ENCODE measurements at places on chromosomes 5 and 9.

- no peak for DNase-seq
Measured at GRCh38 chr5:163580516-163580915, 75.1 kb downstream of the MAT2B start.

DNA sequence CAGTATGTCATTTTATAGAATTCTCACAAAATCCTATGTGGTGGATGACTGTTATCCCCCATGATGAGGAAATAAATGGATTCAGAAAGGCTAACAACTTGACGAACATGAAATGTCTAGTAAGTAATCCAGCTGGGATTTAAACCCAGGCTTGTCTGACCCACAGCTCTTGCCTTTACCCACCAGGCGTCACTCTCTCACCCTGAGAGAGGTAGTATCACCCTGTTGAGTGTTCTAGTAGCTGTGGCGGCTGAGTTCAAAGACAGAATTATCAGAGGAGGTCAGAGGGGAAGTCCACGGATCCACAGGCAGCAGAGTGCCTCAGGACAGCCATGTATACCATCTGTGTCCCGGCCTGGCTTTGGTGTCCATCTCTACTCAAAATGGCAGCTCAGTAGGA is 113.8 kb downstream of the ZNF462 start:
- no peak for DNase-seq

GRCh38 chr5:36058776-36059175 is 7.9 kb downstream of the UGT3A2 start:
- DNase-seq = no peak

DNA sequence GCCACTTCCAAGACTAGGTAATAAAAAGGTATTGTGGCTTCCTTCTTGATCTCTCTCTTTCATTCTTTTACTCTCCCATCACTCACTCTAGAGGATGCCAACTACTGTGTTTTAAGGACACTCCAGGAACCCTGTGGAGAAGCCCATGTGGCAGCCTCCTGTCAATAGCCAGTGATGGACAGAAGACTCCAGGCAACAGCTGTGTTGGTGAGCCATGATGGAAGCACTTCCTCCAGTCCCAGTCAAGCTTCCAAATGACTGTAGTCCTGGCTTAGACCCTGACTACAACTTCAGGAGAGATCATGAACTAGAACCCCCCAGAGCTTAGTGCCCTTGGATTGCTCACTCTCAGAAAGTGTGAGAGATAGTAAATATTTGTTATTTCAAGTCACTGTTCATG is 123.9 kb downstream of the PPP2R2B start:
- no peak for DNase-seq

DNA sequence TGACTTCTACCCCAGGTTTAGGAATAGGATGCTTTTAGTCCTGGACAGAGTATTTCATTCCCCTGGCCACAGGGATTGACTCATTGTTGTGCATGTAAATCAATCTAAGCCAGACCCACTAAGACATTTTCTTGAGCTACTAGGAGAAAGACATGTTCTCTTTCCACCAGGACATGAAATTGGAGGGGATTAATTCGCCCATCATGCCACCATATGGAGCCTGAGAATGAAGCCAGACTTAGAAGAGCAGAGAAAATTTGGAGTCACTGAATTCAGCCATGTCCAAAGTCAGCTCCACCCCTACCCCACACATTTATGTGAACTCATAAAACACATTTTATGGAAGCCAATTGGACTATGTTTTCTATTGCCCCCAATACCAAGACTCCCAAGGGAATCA is 322.5 kb downstream of the NFIB start:
- DNase-seq = no peak

- no peak for DNase-seq
Measured at GRCh38 chr5:28737222-28737621, 1698.8 kb upstream of the CDH9 start.

Measured in activated T-cell treated with anti-CD3 and anti-CD28 coated beads, Interleukin-2, amount 50 U/mL, for 48 hours (primary cell).